ENCODE measurements at places on chromosomes 16 and 17.
A peak's percentile ranks its signal among the peaks of the same experiment; 100 is the strongest.

DNA sequence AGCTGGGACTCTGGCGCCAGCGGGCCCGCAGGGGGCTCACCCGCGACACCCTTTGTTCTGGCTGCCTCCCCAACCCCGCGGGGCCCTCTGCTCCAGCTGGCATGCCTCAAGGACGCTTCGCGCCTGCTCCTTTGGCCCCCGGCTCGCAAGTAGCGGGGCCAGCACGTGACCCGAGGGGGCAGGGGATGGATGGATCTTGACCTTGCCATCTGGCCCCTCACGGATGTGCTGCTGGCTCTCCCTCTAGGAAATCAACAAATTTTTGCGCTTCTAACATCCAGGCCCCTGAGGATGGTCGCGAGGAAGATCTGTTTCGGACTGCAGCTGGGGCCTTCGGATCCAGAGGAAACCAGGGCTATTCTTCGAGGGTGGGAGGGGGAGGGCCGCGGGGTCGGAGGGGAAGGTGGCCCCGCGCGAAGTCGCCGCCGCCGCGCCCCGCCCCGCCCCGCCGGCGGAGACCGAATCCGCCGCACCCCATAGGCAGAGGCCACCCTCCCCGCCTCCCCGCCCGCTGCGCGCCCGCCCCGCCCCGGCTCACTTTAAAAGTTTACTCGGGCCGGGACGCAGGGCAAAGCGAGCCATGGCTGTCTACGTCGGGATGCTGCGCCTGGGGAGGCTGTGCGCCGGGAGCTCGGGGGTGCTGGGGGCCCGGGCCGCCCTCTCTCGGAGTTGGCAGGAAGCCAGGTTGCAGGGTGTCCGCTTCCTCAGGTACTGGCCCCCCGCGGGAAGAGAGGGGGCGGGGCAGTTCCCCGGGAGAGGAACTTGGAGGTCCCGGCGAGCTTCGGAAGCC is at the start of gene ACSF2:
ACSF2 (plus strand) TSS at position 537 of the 790 bp plus-strand sequence; CDS start at position 581, 44 bp downstream.
- DNase-seq, result peak; percentile 71

DNA sequence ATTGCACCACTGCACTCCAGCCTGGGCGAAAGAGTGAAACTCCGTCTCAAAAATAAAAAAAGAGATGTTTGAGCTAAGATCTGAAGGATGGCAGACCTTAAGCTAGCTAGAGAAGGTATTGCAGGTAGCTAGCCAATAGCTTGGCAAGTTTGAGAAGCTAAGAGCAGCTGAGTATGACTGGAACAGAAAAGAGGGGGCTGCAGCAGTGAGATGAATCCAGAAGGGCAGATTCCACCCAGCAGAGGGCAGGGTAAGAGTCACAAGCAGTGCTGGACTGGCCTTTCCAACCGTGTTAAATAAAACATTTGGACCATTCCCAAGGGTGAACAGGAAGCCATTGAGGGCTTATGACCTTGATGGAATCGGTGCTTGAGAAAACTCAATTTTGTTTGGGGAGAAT is 5.7 kb upstream of the PHAF1 start:
- DNase-seq, result peak; percentile 81

DNA sequence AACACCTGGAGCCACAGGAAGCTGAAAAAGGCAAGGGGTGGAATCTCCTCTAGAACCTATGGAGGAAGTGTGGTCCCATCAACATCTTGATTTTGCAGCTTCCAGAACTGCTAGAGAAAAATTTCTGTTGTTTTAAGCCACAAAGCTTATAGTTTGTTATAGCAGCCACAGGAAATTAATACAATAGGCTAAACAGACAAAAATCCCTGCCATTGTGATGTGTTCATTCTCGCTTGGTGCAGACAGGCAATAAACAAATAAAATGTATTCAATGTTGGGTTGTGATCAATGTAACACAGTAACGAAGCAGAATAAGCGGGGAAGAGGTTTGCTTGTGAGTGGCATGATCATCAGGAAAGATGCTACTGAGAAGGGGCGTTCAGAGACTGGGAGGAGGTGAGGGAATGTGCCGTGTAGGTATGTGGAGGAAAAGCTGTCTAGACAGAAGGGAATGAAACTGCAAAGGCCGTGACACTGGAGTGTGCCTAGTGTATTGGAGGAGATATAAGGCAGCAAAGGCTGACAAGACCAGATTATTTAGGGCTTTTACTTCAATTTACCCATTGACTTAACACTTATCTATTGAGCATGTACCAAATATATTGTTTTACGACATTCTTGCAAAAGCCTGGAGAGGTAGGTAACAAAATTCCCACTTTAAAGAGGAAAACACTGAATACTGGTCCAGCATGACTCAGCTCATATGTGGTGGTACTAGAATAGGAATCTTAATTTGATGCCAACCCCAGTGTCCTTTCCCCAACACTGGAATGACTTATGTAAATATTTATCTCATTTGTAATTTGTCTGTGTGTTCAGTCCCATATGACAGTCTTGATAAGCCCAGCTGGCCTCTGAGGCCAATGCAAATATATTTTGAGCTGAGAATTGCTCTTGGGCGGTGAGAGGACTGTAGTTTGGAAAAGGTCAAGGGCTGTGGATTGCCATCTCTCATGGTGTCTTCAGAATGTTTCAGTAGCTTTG is 375.9 kb downstream of the CDH13 start:
- no peak for DNase-seq

- DNase-seq, result no peak
Observed at GRCh38 chr17:72691017-72691416, 401.5 kb downstream of the SLC39A11 start.

- peak; percentile 18 for DNase-seq
Observed at GRCh38 chr16:17970816-17971331, 365.7 kb downstream of the NPIPA8 start.

DNA sequence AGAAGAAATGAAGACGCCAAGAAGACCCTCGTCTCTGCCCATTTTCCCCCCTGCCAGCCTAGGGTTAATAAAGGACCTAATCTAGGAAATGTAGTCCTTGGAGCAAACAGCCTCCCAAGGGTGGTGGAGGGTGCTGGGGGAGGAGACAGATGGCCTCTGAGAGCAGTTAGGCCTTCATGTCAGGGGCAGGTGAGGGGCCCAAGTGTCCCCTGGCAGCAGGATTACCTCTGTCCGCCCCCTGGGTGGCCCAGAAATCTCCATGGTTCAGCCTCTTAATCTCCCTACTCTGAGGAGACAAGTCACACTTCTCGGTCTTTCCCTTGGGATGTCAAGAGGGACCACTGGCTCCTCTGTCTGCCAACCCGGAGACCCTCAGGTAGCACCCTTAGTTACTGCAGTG is 365.4 kb upstream of the TNRC6C start:
- no peak for DNase-seq

- no peak for DNase-seq
Observed at GRCh38 chr17:21042458-21043295, at the start of gene USP22. Gene USP22, minus strand, starts transcription at chr17:21043011. Its CDS starts 176 bp downstream, at chr17:21042835.

GRCh38 chr16:21698169-21699032 is 34.6 kb downstream of the OTOA start:
- DNase-seq, result peak; percentile 33

DNA sequence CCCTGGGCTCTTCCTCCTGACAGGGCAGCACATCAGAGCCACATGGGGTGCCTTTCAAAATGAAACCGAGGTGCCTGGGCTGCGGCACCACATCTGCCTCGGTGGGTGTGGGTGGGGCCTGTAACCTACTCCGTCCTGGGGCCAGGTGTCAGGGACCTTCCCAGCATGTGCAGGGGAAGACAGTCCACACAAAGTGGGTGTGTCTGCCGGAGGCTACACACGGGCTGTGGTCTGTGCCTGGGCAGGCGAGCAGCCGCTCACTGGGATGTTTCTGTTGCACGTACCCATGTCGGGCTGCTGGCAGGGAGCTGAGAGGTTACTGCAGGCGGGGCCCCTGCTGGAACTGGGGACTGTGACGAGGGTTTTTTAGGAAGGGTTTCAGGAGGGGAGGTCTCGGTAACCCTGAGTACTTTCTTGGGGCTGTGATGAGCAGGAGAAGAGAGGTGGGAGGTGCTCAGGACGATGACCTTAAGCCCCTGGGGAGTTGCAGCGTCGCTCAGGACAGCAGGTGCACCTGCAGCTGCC is 351.2 kb downstream of the SEC14L1 start:
- no peak for DNase-seq

GRCh38 chr17:72991651-72992050 is 100.8 kb downstream of the SLC39A11 start:
- DNase-seq, result no peak

DNA sequence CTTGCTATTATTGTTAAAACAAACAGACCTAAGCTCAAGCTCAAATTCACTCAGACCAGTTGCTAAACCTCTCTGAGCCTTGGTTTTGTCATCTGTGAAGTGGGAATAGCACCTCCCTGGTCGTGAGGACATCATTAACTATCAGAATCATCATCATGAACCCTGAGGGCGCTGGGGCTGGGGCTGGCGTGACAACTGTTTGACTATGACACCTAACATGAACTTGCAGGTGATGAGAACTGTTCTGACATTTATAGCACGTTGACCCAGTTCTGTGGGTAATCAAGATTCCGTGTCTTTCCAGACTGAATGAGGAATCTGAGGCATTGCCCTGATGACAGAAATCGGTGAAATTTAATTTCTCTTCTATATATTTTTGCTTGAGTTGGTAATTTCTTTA is 71.3 kb upstream of the CDH5 start:
- DNase-seq, result no peak

DNA sequence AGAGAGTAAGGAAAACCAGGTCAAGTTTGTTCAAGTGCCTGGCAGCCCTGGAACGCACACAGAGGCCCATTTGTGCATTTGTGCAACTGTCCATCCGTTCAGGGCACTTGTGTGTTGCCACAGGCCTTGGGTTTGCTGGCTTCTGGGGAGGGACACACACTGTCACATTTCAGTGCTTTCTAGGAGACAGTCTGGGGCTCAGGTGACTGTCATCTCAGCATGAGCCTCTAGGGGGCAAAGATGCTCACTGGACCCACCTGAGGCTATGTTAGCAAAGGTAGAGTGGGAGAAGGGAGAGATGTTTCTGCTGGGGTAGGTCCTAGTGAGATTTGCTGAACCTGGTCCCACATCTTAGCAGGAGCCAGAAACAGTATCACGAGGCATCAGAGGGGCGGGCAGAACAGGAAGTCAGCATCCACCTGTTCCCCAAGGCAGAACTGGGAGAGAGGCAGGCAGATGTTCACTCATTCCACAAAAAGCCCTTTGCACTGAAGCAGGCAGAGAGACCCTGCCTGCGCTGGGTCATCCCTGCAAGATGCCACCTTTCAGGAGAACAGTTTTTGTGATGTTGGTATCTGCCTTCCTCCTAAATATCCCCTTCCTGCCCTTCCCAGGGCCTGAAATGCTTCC is 48.5 kb downstream of the RAI1 start:
- DNase-seq, result peak; percentile 81

- peak; percentile 20 for DNase-seq
Observed at GRCh38 chr17:82065193-82065637, 389 bp downstream of the DUS1L start.

- DNase-seq, result no peak
Observed at GRCh38 chr16:66318505-66318904, 48.0 kb upstream of the CDH5 start.

GRCh38 chr16:90004577-90004976 is 14.7 kb downstream of the DBNDD1 start:
- DNase-seq, result no peak
